ENCODE measurements at places on chromosomes 11 and 22.

GRCh38 chr11:43561832-43562231 lies 118.7 kb upstream of the HSD17B12 start:
- DNase-seq, result no peak

- DNase-seq, result no peak
Observed at GRCh38 chr11:126704096-126704495, 296.5 kb downstream of the KIRREL3 start.

- DNase-seq, result no peak
Observed at GRCh38 chr11:14973621-14974514, 1.7 kb upstream of the CALCA start.

GRCh38 chr11:94926271-94926625 lies 47.1 kb downstream of the CWC15 start:
- DNase-seq, result no peak

DNA sequence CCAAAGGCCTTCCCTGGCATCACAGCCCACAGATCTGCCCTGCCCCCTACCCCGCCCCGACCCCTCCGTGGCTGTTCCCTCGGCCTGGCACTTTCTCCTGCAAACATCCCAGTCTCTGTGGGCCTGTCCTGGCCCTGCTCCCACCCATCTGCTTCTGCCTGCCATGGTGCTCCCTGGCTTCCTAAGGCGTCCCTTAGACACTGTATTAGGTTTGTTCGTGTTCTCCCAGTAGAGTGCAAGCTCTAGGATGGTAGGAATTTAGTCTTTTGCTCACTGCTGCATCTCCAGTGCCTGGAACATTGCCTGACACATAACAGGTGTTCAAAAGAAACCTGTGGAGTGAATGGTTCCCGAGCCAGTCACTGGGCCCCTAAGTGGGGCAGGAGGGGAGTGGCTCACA lies 69.6 kb upstream of the PITPNB start:
- DNase-seq, result no peak

- no peak for DNase-seq
Observed at GRCh38 chr22:38954414-38955043, 2.9 kb upstream of the APOBEC3A start.

Data from activated T-helper 1 cell treated with anti-CD3 and anti-CD28 coated beads, Interleukin-2, amount 50 U/mL, for 16 hours (primary cell).